ENCODE measurements at places on chromosomes 5 and 9.

DNA sequence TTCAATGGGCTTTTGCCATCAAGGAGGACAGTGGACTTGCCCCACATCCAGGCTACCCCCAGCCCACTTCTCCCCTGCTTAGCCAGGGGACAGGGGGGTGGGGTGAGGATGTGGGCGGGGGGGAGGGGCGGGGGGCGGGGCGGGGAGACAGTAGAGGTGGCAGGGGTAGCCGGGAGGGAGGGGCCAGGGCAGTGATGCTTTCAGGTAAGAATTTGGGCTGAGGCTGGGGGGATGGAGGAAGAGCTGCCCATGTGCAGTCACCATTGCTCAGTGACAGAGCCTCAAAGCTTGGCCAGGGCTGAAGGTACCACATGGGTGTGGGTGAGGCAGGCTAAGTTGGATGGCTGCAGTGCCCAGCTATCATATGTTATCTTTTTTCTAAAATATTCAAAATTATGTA is 40.7 kb upstream of the HNRNPA0 start:
- no peak for DNase-seq

- DNase-seq, result no peak
Measured at GRCh38 chr9:92496396-92497176, 14.3 kb upstream of the ASPN start.

DNA sequence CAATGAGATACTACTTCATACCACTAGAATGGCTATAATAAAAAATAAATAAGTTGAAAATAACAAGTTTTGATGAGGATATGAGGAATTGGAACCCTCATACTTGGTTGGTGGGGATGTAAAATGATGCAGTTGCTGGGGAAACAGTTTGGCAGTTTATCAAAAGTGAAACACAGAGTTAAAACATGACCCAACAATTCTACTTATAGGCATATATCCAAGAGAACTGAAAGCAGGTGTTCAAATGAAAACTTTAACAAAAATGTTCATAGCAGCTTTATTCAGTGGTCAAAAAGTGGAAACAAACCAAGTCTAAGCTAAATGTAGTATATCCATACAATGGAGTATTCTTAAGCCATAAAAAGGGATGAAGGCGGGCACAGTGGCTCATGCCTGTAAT is 13.1 kb upstream of the LHFPL2 start:
- no peak for DNase-seq

GRCh38 chr5:53073348-53073747 is 36.2 kb downstream of the MOCS2 start:
- no peak for DNase-seq

- DNase-seq, result no peak
Measured at GRCh38 chr9:137664676-137665075, 45.9 kb downstream of the EHMT1 start.

- peak; percentile 58 for DNase-seq
Measured at GRCh38 chr5:124745928-124746915, at the start of gene ZNF608. Gene ZNF608, minus strand, starts transcription at chr5:124746639. Its CDS starts 1,650 bp downstream, at chr5:124744989.

DNA sequence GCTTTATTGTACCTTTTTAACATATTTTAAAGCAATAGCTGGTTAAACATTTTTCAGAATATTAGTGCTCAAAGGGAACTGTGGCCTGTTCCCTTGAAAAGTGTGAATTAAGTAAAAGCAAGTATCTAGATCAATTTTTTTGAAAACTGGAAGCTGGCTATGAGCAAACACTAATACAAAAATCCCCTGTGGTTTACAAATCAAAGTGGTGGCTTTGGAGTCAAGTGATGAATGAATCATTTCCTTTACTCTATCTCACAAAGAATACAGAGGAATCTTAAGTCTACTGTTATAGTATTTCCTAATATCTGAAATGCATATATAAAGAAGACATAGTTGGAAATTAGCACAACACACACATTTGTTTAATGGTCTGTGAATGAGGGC is 212.4 kb upstream of the C9orf72 start:
- no peak for DNase-seq

DNA sequence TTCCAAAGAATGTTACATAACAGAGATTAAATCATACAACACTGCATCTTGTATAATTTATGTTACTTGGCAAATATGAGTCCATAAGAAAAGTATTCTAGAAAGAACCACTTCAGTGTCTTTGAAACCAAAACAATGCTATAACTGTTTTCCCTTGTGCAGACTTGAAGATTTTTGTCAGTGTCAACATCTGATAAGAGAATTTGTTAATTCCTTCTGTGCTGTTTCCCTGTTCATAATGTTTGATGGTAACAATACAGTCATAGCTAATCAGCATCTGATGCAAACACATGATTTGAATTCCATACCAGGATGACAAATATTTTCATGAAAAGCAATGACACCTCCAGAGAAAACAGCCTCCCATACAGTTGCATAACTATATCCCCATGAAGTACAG is 306.8 kb downstream of the SEMA5A start:
- DNase-seq, result no peak

DNA sequence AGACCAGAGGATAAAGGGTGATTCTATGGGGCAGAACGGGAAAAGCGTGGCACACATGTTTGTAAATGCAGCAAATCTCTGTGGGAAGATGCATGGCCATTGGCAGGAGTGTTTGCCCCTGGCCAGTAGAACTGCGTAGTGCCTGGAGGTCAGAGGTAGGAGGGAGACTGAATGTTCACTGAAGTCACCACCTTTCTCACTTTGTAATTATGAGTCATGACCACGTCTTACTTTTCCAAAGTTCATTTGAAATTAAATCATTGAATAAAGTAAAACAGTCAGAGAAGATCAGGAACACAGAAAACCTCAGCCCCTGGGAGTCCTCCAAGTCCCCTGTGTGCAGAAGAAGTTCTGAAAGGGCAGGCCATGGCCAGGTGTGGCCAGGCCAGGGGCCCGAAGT is 4.6 kb downstream of the PTGES start:
- no peak for DNase-seq
